ENCODE measurements at places on chromosomes 16 and 17.

DNA sequence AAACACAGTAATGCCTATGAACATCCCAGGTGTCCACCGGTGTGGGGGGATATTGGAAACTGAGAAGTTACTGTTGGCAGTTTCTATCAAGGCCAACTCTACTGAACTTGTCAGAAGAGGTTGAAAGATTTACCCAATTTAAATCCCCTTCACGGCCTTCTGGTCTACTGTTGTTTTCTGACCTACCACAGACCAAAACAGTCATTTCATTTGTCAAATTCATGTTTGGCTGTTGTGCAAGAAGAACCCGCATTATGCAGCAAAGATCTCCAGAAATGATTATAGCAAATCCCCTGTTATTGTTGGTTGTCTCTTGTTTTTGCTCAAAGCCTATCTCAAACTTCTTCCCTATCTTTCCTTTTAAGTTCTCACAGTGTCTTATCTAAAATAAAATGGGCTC is 73.1 kb upstream of the MAF start:
- no peak for DNase-seq

DNA sequence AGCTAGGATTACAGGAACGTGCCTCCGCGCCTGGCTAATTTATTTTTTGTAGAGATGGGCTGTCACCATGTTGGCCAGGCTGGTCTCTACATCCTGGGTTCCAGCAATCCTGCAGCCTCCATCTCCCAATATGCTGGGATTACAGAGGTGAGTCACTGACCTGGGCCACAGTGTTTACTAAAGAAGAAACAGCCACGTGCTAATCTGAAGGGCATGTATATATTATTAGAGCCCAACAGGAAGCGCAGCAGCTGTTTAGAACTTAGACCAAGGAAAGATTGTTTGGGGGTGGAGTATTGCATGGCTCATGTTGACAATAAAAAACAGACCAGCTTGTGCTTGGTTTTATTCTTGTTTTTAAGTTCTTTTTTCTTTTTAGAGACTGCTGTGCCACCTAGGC is 60.2 kb downstream of the HAPSTR1 start:
- DNase-seq, result no peak

DNA sequence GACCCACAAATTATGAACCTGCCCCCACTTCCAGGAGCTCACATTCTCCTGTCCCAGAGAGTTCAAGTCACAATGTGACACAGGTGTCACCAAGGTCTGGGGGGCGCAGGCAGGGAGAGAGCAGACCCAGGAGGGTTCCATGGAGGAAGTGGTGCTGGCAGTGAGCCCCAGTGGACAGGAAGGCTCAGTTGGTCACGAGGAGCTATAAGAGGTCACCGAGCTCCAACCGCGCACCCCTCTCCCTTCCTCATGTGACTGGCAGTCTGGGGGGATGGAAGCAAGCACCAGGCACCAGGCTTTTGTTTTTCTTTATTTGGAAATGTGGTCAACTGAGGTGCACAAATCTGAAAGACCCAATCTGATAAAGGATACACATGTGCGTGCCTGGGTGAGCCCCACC is 2.5 kb downstream of the ITGAD start:
- DNase-seq, result no peak

DNA sequence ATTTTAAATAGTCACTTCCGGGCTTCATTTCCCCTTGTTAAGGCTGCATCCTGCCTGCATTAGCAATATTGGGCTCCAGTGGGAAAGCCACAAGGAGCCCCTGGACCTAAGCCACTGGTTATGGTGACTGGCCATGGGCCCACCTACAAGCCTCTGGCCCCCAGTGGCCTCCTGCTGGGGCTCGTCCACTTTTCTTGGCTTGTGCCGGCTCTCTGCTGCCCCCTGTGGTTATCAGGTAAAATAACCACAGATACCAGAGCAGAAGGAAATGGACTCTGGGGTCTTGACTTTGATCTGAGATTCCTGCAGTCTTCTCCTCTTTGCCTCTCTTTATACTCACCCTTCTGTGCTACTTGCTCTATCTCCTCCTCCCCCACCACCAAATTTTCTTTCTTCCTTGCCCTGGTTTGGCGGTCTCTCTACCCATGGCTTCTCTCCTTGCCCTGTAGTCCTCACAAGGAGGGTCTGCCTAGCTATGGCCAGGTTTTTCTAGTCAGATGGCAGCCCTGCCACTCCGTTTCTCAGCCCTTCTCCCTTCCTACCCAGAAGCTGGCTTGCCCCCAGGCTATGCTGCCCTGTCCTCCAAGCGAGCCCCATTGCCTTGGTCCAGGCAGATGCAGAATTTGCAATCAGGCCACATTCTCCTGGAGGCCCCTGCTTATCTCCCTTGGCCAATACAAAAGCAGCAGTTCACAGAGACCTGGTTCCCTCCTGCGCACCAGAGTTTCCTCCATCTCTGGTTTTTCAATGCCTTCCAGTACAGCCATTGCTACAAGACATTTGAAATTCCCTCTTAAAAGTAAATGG is 82.9 kb upstream of the RCVRN start:
- no peak for DNase-seq

DNA sequence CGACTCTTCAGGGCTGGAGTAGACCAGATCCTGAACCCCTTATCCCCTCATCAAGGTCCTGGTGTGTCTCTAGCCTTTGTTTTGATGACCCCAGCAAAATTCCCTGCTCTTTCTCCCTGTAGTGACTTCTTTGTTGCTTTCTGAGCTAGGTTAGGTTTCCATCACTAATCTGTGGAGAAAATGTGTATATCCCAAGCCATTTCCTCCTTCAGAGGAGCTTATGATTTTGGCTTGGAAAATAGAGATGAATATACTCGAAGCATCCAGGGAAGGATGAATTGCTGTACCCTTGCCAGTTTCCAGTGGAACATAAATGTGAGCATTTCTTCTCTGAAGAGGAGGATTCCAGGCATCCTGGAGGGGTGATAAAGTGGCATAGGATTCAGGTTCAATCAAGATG is 55.8 kb downstream of the KSR1 start:
- no peak for DNase-seq

GRCh38 chr16:31130899-31131298 is 4.6 kb downstream of the PRSS8 start:
- DNase-seq, result no peak

DNA sequence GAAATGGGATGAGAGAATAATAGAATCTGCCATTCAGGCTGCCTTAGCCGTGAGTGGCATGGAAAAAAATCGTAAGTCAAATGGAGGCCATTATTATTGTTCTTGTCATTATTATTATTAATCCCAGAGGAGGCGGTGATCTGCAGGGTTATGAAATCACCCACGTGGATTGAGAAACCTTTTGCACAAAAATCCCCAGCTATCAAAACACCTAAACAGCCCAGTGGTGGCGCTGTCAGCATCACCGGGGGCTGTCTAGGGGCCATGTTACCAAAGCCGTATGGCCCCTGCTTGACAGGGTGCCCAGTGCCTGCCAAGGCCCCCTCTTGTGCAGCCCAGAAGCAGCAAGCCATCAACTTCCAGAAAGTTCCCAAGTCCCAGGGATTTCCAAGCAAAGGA is 25.2 kb downstream of the CNGB1 start:
- no peak for DNase-seq

DNA sequence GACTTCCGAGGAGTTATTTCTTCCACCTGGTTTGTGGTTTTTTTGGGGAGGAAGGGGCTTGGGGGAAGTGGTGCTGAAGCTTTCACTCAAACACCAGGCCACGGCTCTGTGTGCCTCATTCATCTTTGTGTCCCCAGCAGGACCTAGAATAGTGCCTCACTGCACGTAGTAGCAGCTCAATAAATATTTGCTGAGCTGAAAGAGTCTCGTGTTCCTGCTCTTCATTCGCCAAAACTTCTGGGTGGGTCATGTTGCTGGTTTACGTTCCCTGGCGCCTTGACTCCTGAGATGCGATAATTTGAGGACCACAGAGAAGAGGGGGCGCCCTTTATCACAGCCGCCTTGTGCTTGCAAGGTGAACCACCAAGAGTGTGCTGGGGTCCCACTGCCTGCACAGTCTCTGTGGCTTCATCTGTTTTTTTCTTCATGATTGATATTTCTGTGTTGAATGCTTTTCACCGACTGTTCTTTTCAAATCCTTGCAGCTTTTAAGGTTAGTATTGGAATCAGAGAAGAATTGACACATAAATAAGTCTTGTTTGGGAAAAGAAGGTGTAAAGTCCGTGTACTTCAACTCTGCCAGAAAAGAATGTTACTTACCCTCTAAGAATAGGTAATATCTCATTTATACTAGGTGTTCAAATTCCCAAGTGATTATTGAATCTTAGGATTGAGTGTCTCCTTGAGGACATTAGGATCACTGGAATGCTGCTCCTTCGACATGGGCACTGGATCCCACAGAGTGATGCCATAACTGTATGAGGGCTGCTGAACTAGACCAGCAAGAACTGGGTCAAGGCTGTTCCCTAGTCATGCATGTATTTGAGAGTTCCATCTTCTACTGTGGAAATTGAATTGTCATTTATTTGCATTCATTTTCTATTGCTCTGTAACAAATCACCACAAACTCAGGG is 92.7 kb upstream of the CLEC18A start:
- DNase-seq, result no peak

All from BJ (cell line).